ENCODE measurements at places on chromosomes 7 and 10.

DNA sequence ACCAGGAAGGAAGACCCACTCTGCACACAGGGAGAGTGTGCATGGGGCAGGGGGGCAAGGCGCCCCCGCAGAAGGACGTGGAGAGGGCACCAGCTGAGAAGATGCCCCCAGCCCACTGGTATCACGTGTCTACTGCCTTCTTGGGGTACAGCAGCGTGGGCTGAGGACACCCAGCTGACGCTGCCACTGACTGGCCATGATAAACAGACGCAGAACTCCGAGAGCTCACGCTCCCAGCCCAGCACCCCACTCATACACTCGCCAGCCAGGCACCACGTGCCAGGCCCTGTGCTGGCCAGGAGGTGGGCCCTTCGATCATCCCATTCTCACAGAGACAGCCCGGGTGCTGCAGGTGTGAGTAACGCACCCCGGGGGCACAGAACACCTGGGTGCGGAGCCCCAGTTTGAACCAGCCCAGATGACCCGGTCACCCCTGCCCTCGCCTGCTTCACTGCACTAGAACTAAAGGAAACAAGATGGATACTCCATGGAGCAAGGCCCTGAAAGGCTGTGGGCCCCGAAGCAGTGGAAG, 199.8 kb downstream of the MAD1L1 start:
- DNase-seq, result no peak

GRCh38 chr7:111587410-111588064, 25.2 kb upstream of the IMMP2L start:
- DNase-seq, result no peak

- no peak for DNase-seq
These were observed 26.3 kb downstream of the FAM107B start for GRCh38 chr10:14748441-14748840.

DNA sequence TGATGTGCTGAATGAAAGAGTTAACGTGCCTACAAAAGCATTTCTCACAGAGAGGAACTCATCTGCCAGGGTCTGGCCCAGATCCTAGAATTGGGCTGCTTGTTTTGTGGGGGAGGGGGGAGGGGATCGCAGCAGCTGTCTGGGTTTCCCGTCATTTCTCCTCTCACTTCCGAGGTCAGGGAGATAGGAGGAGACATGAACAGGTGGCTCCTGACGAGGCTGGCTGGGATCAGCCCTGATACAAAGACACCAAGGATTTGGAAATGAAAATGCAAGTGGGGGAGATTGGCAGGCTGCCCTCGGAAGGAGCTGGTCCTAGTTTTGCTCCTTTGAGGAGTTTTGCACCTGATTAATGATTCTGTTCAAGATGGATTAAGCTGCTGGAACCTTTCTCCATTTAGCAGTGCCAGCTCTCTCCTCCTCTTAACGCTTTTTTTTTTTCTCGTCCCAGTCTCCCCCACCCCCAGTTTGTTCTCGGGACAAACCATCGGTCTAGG, 86.8 kb upstream of the KMT2C start:
- DNase-seq, result no peak

DNA sequence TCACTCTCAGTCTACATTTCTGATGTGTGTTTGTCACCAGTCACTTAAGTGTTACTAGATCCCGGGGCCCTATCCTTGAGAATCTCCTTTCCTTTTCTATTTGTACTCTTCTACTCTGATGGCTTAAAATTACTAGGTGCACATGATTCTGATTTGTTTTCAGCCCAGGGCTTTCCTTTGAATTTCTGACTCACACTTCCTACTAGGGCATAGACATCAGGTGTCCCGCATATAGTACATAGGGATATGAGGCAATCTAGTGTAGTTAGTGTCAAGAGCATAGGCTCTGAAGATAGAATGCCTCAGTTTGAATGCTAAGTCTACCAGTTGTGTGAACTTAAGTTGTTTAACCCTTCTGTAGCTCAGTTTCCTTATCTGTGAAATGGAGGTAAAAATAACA, 49.4 kb upstream of the LRRN3 start:
- DNase-seq, result no peak

DNA sequence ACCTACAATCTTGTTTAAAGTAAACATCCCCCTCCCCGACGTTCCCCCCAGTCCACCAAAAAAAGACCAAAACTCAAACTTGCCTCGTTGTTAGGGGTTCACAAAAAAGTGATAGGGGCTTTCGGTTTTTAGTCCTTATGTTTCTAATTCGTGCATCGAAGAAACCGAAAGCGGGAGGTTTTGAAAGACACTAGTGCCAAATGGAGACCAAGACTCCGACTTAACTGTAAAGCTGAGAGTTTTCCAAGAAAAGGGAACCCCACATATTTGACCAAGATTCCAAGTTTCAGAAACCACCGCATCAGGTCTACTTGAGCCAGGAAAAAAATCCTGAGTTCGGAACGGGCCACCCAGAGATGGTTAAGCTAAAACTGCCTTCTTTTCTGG, 534 bp downstream of the PSMA2 start:
- DNase-seq, result peak; percentile 38

DNA sequence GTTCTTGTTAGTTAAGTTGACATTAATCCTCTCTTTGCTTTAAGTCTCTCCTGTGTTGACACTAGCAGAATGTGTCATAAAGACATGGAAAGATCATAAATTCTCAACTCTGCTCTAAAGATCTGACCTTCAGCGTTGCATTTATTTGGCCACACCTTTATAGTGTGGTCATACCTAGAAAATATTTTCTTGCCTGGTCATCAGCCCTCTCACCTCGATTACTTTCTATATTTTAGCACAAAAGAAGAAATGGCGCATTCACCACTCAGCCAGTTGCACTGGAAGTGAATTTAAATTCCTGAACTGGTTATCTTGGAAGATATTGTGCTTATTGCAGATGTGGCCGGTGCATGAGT, 96.7 kb upstream of the PDCD4 start:
- no peak for DNase-seq

DNA sequence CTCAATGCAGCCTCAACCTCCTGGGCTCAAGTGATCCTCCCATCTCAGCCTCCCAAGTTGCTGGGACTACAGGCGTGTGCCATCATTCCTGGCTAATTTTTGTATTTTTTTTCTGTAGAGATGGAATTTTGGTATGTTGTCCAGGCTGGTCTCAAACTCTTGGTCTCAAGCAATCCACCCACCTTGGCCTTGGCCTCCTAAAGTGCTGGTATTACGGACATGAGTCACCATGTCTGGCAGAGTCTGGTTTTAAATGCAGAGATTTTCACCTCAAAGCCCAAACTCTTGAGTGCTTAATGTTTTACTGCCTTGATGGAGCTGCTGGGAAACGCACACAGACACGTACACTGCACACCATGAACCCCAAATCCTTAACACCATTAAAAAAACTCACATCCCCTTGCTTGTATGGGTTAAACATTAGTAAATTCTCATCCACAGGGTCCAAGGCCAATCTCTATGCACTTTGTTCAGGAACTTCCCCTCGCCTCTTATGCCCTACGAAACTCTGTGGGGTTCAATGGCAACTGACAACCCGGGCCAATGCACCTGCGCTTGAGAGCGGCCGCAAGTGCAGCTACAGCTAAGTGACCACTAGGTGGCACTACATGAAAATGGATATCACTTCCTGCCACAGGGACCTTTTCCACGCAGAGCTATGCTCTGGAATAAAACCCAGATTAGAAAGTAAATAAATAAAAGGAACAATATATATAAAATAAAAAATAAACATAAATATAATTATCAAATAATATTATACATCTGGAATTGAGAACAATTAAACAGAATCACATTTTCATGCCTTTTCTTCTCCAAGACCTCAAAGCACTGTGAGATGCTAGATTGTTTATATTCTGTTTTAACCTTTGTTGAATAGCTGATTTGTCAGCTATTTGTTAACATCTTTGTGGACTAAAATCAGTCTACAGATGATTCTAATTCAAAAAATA, 66.9 kb upstream of the AFAP1L2 start:
- peak; percentile 73 for DNase-seq

GRCh38 chr7:139683137-139683921, 94.5 kb downstream of the HIPK2 start:
- DNase-seq, result no peak

GRCh38 chr10:26357203-26357602, 80.9 kb upstream of the APBB1IP start:
- no peak for DNase-seq

- DNase-seq, result no peak
These were observed 197.1 kb upstream of the STK17A start for GRCh38 chr7:43385856-43386255.

GRCh38 chr10:132396494-132397035, 435 bp upstream of the PWWP2B start:
- DNase-seq, result no peak

- DNase-seq, result no peak
These were observed 833.8 kb downstream of the GRID1 start for GRCh38 chr10:85532773-85533172.

GRCh38 chr7:131008840-131009711, 275.1 kb upstream of the KLF14 start:
- no peak for DNase-seq

GRCh38 chr10:123854498-123854897, 37.1 kb downstream of the CPXM2 start:
- DNase-seq, result no peak

- DNase-seq, result no peak
These were observed 35.0 kb upstream of the CBLL1 start for GRCh38 chr7:107708956-107709355.

- no peak for DNase-seq
These were observed 12.6 kb upstream of the AOAH start for GRCh38 chr7:36736899-36737211.

- no peak for DNase-seq
These were observed 21.3 kb upstream of the IFIT2 start for GRCh38 chr10:89280508-89280907.

DNA sequence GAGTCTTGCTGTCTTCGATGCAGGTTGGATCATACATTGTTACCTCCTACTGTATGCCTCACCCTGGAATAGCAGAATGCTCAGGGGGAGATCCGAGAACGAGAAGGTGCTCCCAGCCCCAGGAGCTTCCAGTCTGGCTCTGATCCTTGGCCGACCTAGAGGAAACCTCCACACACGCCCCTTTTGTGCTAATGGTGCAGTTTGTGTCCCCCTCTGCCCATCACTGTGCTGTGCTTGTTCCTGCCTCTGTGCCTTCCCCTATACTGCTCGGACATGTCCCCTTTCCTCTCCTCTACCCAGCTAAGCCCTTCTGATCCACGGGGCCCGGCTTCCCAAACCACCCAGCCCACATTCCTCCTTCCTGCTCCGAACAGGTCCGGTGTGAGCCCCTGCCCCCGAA, 32.5 kb downstream of the ZNF775 start:
- DNase-seq, result no peak

- DNase-seq, result no peak
These were observed 255.5 kb upstream of the YAE1 start for GRCh38 chr7:39310699-39311098.

GRCh38 chr10:77922055-77922454, 4.5 kb downstream of the DLG5 start:
- no peak for DNase-seq

- no peak for DNase-seq
These were observed 12.3 kb upstream of the CYTH3 start for GRCh38 chr7:6284461-6285360.

- no peak for DNase-seq
These were observed 147.0 kb upstream of the PCGF5 start for GRCh38 chr10:91073286-91073979.

DNA sequence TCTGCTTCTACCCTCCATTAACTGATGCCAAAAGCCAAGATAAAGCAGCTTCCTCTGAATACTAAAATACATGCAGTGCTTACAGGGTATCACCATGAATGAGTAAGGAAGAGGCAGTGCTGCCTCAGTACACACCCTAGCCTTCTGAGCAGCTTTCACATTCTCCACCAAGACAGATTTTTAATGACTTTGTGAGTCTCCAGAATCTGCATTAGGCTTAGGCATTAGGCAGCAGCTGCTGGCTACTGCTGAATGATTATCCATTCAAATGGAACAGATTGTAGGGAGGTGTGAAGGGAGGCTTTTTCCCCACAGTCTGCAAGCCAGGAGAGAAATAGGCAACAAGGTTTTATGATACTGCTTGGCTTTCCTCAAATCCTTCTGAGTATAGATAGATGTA, 1226.7 kb upstream of the LRRN3 start:
- no peak for DNase-seq

GRCh38 chr7:117164620-117165019, 158.2 kb downstream of the WNT2 start:
- no peak for DNase-seq

DNA sequence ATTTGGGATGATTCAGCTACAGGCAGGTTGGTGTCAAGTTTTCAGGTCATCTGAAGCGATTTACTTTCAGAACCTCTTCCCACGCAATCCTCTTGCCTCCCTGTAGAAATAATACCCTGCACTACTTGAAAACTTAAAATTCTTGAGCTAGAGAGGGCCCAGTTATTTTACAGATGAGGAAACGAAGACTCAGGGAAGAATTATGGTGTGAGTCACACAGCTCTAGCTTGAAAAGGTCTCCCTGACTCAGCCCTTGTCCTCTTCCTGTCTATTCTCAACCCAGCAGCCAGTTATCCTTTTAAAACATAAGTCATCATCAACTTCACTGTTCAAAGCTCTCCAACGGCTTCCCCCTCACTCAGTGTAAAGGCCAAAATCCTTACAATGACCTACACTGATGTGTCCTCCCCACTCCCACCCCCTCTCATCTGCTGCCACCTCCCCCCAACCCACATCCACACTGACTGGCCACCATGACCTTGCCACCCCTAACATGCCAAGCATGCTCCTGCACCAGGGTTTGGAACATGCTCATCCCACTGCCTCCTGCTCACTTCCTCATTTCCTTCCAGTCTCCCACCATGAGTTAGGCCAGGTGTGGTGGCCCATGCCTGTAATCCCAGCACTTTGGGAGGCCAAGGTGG, 3.4 kb downstream of the DNMBP start:
- DNase-seq, result no peak

GRCh38 chr7:13989126-13989948, at the start of gene ETV1:
TSS of gene ETV1 (minus strand) at chr7:13989666. CDS start at chr7:13989052, 614 bp downstream.
- DNase-seq, result no peak

- DNase-seq, result no peak
These were observed 93.1 kb downstream of the BMPER start for GRCh38 chr7:33998476-33998875.

DNA sequence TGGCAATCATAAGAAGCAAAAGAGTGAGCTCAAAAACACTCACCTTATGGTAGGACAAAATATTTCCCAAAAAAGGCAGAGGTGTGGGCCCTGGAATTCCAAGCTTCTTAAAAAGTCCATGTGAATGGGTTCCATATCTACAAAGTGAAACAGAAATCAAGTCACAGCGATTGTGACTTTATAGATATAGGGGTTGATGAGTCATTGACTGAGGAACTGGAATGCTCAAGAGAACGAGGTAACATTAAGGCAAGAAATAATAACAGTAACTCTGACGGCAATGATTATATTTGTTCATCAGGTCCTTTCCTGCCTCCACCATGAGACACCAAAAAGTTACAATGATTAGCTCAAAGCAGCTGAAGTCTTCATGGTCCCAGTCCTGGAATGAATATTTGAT, 4.0 kb downstream of the CYP3A4 start:
- no peak for DNase-seq

DNA sequence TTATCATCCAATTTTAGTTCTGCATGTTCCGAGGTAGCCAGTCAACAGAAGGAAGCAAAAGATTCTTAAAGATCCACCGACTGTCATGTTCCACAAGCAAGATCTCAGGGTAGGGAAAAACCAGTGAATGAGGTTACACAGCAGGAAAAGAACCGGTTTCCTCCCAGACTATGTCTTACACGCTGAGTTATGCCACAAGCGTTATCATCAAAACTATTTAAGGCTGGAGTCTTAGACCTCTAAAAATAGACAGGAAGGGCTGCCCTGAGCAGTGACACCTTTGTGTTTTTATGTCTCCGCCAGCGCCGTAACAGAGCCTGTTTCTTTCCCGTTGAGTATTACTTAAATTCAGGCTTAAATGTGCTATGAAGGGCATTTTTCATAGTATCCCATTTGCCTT, 48.3 kb downstream of the PROSER2 start:
- no peak for DNase-seq

GRCh38 chr7:344608-344994, 54.6 kb downstream of the FOXL3 start:
- DNase-seq, result no peak
